Stimulated activated CD4-positive, alpha-beta T cell treated with anti-CD3 and anti-CD28 coated beads, Interleukin-1b, Interleukin-23, amount 100 ng/mL, for 1 hour (primary cell): ENCODE measurements at places on chromosomes 7 and 10.

DNA sequence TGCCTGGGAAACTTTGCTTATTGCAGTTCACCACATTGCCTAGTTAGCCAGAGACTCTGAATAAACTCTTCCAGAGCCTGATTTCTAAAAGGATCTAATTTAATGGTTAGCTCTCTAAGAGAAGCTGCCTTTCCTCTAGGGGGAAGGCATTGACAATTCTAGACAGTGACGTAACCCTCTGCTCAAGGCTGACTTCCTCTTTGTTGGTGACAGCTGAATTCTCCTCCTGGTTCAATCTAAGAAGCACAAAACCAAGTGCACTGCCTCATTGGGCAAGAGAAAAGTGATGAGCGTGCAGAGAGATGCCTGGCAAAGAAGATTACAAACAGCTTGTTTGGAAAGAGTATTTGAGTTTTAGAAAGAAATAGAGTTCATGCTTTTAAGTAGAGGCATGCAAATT is 102.7 kb downstream of the MACC1 start:
- DNase-seq: no peak

GRCh38 chr10:58444876-58445275 is 59.7 kb downstream of the TFAM start:
- DNase-seq: no peak

GRCh38 chr10:100728928-100729861 is 16.2 kb upstream of the PAX2 start:
- no peak for DNase-seq

DNA sequence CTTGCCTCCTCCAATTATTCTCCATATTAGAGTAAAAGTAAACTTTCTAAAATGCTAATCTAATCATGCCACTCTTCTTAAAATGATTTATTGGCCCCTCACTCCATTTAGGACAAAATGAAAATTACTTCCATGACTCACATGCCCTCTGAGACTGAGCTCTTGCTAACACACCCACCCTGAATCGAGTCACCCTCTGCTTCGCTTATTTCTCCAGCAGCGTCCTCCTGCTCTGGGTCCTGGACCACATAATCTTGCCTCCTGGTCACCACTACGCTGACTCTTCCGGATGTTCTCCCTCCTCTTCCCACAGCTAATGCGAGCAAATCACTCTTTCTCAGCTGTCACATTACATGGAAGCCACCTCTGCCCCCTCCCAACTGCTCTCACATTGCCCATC is 384.0 kb upstream of the FZD8 start:
- no peak for DNase-seq
